ENCODE measurements at places on chromosomes 3 and 15. TPM values are rescaled to one million over a fixed set of nuclear protein-coding genes. Genes with fewer than 3 reads are reported as not detected.

Gene CCR9
- total RNA-seq = not detected

- no peak for DNase-seq
Observed at GRCh38 chr3:110664148-110664547, 407.5 kb upstream of the NECTIN3 start.

Gene BFSP2
- total RNA-seq = not detected

Gene THSD4
- 2.7 TPM for total RNA-seq

Gene ACTC1
- 5.5 TPM for total RNA-seq

Gene UBE2Q2
- 49.2 TPM for total RNA-seq

DNA sequence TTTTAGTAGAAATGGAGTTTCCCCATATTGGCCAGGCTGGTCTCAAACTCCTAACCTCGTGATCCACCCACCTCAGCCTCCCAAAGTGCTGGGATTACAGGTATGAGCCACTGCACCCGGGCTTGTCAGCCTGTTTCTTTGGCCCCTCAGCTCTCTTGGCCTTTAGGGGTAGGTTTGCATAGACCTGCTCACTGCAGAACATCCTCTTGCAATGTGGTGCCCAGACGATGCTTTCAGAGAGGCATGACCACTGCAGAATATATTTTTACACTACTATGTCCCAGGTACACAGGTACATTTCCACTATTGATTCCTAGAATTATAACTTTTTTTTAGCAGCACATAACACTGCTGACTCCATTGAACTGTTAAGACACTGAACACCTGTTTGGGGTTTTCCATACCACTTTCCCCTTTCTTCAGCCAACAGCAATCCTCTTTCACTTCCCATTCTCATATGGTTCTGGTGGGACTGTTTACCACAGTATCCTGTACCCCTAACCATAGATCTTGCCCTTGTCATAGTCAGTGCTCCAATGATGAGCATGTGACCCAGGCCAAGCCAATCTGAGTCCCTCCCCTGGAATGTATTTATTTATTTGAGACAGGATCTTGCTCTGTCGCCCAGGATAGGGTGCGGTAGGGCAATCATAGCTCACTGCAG is 21.1 kb downstream of the CCDC32 start:
- no peak for DNase-seq

DNA sequence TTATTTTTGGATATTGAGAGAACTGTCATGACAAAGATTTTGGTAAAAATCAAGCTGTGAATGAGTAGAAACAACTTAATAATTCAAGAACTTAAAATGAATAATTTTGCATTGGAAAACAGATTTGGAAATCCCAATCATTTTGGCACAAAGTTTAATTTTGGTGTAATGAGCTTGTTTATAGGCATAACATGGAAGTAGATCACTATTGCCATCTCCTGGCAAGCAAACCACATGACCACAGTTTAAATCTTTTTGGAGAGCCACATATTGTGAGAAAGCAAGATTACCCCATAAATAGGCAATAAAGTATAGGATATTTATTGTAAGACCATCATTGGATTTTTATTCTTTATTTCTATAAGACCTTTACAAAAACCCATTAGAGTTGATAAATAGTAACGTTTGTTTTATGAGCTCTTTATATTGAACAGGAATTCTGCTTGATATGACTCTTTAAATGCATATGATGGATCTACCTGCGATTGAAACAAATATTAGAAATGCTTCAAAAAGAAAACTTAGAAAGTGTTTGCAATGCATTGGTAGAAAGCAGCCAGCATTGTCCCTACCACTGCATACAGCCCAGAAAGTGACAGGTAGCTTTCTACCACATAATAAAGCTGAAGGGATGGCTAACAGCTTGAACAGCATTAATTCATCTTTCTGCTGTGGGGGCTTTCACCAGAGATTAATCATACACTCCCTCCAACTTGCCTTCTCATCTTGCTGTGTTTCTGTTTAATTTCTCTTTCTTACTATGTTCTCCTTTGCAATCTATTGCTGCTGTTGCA is 766.8 kb downstream of the TBL1XR1 start:
- DNase-seq = no peak

DNA sequence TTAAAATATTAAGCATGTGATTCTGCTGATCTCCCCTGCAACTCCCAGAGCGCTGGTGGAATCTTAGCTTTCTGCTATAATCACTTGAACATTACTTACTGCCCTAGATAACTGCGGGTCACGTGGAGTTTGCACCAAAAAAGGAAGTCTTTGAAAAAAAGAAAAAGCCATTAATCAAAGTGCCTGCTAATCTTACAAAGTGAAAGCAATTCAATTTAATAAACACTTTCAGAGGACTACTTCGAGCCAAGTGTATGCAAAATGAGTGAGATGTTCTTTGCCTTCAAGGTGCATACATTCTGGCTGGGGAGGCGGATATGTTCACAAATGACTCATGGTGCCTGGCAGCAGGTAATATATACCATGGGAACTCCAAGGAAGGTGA is 109.9 kb upstream of the GAP43 start:
- DNase-seq = no peak

- peak; percentile 55 for DNase-seq
Observed at GRCh38 chr15:75732809-75733451, 20.3 kb upstream of the CSPG4 start.
